ENCODE measurements at places on chromosomes 4 and X.

DNA sequence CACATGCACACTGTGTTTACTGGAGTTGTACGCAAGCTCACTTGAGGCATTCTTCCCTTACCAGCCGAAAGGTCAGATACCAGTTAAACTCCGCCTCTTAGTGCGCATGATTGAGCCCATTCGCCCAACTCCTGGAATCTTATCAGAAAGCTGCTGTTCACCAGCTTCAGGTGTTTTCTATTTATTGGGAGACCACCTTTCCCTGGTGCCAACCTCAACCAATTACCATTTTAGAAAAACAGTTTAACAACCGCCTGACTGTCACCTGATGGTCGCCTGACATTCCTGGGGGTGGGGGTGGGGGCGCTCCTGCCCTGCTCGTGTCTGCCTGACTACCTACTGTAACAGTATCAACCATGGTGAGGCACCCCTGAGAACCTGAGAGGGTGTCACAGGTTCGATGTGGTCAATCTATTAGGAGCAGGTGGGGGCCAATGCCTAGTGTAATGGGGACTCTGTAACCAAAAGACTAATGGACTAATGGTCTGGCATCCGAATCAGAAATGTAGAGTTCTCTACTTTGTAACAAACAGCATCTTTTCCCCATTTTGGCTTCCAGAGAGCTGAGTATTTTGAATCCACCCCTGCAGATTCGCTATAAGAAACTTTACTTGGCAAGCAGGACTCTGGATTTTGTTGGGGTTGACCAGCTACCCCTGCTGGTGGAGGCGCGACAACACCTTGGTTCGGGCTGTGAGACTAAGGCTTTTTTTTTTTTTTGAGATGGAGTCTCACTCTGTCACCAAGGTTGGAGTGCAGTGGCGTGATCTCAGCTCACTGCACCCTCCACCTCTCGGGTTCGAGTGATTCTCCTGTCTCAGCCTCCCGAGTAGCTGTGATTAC is 58.2 kb upstream of the ZNF157 start:
- DNase-seq: no peak

DNA sequence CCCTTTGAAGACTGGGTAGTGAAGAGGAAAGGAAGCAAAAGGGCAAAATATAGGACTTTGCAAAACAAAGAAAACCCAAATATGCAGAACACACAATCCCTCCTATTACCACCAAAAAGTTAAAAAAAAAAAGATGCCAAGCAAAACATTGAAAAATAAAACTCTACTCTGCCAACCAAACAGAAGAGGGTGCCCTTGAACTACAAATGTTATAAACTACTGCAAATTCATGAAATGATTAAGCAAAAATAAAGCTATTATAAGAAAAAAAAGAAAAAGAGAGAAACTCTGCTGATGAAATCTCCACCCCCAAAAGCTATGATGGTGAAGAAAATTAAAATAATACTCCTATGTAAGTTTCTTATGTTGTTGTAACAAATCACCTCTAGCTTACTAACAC is 168.5 kb upstream of the STK26 start:
- DNase-seq: no peak

GRCh38 chr4:180669680-180670079 is 1573.5 kb upstream of the TENM3 start:
- DNase-seq: no peak

DNA sequence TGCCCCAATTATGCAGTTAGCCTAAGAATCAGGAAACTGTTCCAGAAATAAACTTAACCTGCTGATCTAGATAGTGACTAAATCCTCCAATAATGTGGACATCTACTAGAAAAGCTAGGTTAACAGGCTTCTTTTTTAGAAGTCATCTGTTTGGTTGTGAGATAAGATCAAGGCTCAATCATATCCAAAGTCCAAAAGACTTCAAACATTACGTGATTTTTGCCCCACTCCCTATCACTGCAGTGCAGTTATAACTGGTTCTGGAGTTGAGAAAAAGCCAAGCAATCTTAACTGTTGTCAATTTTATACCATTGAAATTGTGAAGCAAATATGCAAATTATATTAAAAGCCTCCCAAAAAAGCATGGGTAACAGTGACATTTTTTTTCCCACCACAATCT is 781.4 kb downstream of the KLHL13 start:
- DNase-seq: no peak
